ENCODE measurements at places on chromosomes 1 and 21. TPM values are rescaled to one million over a fixed set of nuclear protein-coding genes. Genes with fewer than 3 reads are reported as not detected.

The LPAR3 gene
- 131 TPM for total RNA-seq

The TATDN3 gene
- total RNA-seq: 9.0 TPM

The SMPDL3B gene
- 2.0 TPM for total RNA-seq

The S100A14 gene
- 13.5 TPM for total RNA-seq

The FCGR2B gene
- total RNA-seq: 5.7 TPM

The NR0B2 gene
- total RNA-seq: not detected

The CA6 gene
- total RNA-seq: not detected

The OLFML2B gene
- 29.7 TPM for total RNA-seq

The CFHR2 gene
- not detected for total RNA-seq

The ENSA gene
- total RNA-seq: 201 TPM

The COL6A2 gene
- 474 TPM for total RNA-seq

The RGS5 gene
- 189 TPM for total RNA-seq

The TNFRSF18 gene
- total RNA-seq: 3.1 TPM

The PRKAA2 gene
- total RNA-seq: 7.9 TPM

The CFHR1 gene
- total RNA-seq: not detected

The CD2 gene
- total RNA-seq: 1.3 TPM

The FCRLA gene
- not detected for total RNA-seq

The HRNR gene
- total RNA-seq: 0.06 TPM

The DMRTA2 gene
- total RNA-seq: 1.1 TPM

Data from prostate gland (tissue), 2 donors.